ENCODE measurements at places on chromosomes 12 and 14. TPM values are rescaled to one million over a fixed set of nuclear protein-coding genes. Genes with fewer than 3 reads are reported as not detected.

- no peak for DNase-seq
Observed at GRCh38 chr12:109983432-109984142, 12.6 kb downstream of the GIT2 start.

The CELA1 gene
- not detected for total RNA-seq

GRCh38 chr14:64998455-64998931 is 11.8 kb downstream of the FNTB start:
- DNase-seq = no peak

The KCTD10 gene
- 103 TPM for total RNA-seq

The ACACB gene
- total RNA-seq = 1,896 TPM

GRCh38 chr14:73851000-73851399 is 631 bp upstream of the PTGR2 start:
- DNase-seq = no peak

The PKP2 gene
- total RNA-seq = 1.00 TPM

GRCh38 chr12:68794653-68795251 is 13.2 kb upstream of the MDM2 start:
- DNase-seq = no peak

- DNase-seq = no peak
Observed at GRCh38 chr12:105906561-105906960, 232.2 kb downstream of the NUAK1 start.

The BIN2 gene
- 14.4 TPM for total RNA-seq

DNA sequence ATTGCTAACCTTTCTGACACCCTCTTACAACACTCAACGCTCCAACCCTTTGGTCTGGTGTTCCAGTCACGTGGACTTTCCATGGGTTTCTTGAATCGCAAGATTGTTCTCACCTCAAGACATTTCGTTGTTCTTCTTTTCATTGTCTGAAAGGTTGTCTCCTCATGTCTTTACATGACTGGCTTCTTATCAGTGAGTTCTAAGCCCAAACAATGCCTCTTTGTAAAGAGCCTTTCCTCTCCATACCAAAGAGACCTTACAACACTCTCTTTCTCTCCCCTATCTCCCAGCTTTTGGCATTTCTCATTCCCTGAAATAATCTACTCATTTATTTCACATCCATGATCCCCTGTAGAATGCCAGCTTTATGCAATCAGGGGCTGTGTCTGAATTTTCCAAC is 1144.8 kb downstream of the AACS start:
- DNase-seq = no peak

DNA sequence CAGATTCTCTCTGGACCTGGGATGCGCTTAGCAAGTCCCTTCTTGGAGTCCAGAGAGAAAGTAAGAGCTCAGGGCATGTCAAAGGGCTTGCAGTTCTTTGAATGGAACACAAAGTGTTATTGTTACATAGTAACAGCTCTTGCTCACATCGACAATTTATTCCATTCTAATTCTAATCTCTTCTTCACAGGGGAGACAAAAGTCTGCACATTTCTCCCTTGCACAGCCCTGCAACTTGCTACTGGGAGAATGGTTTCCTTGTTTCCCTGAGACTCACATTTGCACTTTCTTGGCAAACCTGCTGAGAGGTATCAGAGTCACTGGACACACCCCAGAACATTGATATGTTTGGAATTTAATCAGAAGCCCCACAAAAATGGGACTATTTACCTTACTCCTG is 209.9 kb upstream of the IGF1 start:
- DNase-seq = no peak

GRCh38 chr12:51021694-51022093 is 4.5 kb downstream of the SLC11A2 start:
- no peak for DNase-seq

All from mesenteric fat pad (tissue), 1 donor.